ENCODE measurements at places on chromosomes 5 and 9.

GRCh38 chr9:135254176-135255032 is 166.9 kb downstream of the OLFM1 start:
- no peak for DNase-seq

DNA sequence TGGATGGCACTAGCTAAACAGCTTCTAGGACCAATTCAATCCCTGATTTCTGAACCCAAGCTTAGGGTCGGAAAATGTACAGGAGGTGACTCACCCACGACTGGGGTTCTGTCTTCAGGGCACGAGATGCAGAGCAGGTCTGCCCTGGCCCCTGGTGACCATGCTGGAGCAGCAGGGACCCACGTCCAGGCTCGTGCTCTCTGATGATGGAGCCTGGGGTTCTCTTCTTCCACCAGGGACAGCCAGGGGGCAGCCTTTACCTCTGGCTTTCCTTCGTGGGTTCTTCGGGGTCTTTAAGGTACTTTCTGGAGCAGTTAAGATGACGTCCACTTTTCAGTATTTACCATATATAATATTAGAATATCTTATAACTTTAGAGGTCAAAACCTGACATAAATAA is 2.1 kb downstream of the CFAP77 start:
- DNase-seq = no peak

DNA sequence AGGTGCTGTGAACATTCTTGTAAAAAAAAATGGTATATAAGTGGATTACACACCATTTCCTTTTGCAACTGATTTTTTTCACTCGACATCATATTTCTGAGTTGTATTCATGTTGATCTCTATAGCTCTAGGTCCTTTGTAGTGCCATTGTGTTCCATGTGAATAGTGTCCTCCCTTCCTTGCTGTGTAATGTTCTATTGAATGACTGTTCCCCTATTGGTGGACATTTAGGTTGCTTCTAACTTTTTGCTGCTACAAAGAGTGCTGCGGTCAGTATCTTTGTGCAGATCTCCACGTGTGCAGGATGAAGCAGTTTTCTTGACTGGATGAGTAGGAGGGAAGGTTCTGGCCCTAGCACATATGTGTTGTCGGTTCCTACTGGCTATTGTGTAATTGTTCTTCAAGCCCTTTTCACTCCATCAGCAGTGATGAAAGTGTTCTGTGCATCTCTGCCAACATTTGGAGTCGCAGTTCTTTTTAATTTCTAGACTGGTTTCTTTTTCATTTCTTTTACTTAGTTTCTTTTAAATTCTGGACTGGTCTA is 20.2 kb downstream of the DAB2IP start:
- peak; percentile 66 for DNase-seq

DNA sequence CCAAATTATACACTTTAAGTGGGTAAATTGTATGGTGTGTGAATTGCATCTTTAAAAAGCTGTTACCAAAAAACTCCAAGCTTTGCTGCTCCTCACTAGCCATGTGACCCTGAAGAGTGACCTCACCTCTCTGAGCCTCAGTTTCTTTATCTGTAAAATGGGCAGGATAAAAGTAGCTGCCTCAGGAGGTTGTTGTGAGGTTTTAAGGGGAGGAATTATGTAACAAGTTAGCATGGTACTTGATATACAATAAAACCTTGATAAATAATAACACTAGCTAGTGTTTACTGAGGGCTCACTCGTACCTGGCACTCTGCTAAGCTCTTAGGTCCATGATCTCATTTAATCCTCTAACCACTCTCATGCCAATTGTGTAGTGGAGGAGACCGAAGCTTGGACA is 19.0 kb upstream of the PHF19 start:
- DNase-seq = no peak

Data from fibroblast of gingiva (primary cell).